ENCODE measurements at places on chromosomes 6 and 20. TPM values are rescaled to one million over a fixed set of nuclear protein-coding genes. Genes with fewer than 3 reads are reported as not detected.

Gene XKR7
- total RNA-seq, result not detected

Gene TRIM31
- not detected for total RNA-seq

Gene ZC3H12D
- total RNA-seq, result 0.16 TPM

Gene DYNLRB1
- total RNA-seq, result 57.4 TPM

Gene BPIFA2
- total RNA-seq, result not detected

Gene CST1
- total RNA-seq, result not detected

Gene MYLK4
- 0.52 TPM for total RNA-seq

Gene PLCB4
- 8.2 TPM for total RNA-seq

Gene PTPRT
- not detected for total RNA-seq

Gene KIF25
- total RNA-seq, result not detected

Gene SNTA1
- total RNA-seq, result 28.5 TPM

Gene STMN3
- total RNA-seq, result 11.7 TPM

Gene SLX4IP
- total RNA-seq, result 3.9 TPM

Gene KCNS1
- total RNA-seq, result 0.09 TPM

Gene RSPO3
- total RNA-seq, result 0.77 TPM

Gene SYTL3
- total RNA-seq, result 9.5 TPM

Gene ZNF322
- 9.0 TPM for total RNA-seq

Gene LY6G6F
- total RNA-seq, result not detected

Gene SLC39A7
- 154 TPM for total RNA-seq

Gene APCDD1L
- 4.1 TPM for total RNA-seq

Gene FRMD1
- not detected for total RNA-seq

Gene PLEKHG1
- total RNA-seq, result 3.3 TPM

Gene BPI
- total RNA-seq, result 0.32 TPM

Gene WFDC11
- total RNA-seq, result not detected

Gene POM121L2
- total RNA-seq, result not detected

Gene SLC17A3
- not detected for total RNA-seq
